Activated CD4-positive, alpha-beta T cell treated with anti-CD3 and anti-CD28 coated beads for 4 hours (primary cell): ENCODE measurements at places on chromosomes 11 and 22.

GRCh38 chr11:120912504-120912903 lies 111.4 kb upstream of the TBCEL start:
- DNase-seq, result no peak

GRCh38 chr11:111961389-111962300 lies 24.5 kb downstream of the DIXDC1 start:
- no peak for DNase-seq

GRCh38 chr22:20531404-20532201 lies 24.2 kb downstream of the MED15 start:
- DNase-seq, result no peak

GRCh38 chr11:12915093-12915492 lies 94.0 kb upstream of the RASSF10 start:
- DNase-seq, result no peak

DNA sequence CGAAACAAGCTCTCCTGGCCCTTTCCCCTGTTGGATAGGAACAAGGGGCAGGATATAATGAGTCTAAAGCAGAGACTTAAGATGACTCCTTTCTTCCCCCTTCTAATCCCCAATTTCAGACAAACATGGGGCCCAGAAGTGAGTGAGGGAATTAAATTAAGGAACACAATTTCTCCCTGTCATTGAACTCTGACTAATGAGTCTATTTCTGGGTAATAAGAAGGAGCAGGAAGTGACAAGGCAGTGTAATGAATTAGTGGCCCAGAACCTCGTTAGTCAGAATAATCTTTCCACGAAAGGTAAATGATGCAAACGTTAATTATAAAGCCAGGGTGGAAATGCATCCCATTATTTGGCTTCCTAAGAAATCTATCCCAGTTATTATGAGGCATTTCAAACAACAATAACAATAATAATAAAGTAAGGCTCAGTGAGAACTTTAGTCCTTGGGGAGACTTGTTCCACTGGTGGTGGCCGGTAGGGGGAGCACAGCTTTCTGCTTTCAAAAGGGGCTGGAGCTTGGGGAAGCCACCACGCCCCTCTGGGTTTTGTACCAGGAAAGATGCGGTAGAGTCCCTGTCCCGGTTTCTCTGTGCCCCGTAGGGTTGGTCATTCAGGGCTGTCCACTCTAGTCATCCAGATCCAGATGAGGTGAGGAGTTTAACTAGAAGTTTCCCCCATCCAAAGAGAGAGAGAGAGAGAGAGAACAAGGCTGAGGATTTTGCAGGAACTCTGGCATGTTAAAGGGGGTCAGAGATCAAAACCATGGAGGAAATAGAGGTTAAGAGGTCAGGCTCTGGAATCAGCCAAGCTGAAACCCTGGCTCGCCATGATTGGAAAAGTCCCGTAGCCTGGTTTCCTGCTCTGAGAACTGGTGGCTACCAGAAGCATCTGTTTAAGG lies 298.3 kb downstream of the NTM start:
- no peak for DNase-seq

DNA sequence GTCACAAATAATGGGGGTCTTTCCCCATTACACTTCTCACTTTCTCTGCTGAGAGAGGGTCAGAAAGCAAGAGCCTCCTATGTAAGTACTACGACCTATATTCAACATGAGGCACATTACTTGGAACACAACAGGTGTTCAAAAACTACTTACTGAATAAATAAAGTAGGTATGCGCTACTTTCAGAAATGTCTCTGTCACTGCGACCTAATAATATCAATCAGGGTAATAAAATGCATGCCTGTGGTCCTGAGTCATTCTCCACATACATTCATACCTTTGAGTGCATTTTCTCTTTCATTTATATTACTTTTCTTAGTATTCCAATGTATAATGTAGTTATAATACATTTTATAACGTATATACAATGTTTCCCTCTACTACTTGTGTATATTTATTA lies 838.9 kb downstream of the DLG2 start:
- no peak for DNase-seq

DNA sequence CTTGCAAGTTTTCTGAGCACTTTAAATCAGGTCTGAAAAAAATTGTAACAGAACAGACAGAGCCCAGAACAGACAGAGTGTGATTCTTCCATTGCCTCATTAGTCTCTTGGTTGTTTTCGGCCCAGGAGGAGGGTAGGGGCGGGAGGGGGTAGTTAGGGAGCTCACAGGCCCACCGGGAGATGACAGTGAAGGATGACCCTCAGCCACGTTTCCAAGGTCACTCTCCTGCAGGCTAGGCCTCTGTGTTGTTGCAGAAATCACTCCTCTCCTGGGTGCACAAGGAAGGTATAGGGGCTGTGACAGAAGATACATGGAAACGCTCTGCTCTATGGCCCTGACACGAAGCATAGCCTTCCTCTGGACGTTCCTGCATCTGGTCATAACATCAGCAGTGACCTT lies 69.3 kb downstream of the ABTB2 start:
- no peak for DNase-seq

DNA sequence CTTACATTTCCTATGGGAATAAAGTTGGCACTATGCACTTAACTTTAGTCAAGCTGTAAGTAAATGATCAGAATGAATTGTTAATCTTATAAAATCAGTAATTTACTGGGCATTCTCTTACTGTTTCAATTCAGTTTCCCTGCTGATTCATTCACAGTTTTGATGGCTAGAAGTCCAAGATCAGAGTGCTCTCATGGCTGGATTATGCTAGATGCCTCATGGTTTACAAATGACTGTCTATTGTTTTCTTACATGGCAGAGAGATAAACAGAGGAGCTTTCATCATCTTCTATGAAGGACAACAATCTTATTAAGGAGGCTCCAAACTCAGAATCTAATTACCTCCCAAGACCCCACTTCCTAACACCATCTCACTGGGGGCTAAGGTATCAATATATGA lies 135.1 kb upstream of the CARD18 start:
- no peak for DNase-seq

- no peak for DNase-seq
Measured at GRCh38 chr11:125112208-125112604, 780 bp upstream of the TMEM218 start.

DNA sequence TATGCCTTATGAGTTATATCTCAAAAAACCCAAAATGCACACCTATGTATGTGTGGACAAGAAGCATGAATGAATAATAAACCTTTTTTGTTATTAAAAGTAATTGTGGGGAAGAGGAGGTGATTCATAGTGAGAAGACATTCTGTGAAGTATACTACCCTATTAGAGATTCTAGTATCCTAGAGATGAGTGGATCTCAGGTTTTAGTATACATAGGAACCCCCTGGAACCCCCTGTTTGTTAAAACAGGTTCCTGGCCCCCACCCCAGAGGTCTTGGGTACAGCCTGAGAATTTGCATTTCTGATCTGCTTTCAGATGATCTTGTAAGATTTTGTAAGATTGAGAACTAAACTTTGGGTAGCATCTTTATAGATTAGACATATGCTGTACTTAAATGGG lies 17.5 kb downstream of the NUCB2 start:
- no peak for DNase-seq

DNA sequence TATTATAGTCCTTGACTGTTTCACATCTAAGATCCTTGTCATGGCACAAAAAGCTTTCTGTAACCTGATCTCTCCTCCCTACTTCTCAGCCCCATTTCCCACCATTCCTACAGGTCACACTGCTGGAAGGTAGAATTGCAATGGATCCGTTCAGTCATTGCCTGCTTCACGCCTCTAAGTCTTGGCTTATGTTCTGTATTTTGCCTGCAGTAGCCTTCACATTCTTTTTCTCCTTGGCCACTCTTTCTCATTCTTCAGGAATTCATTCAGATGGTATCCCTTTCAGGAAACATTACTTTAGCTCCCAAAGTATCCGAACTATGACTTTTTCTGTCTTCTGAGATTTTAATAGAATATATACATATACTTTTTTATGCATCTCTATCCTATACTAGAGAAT lies 731.5 kb downstream of the NTM start:
- no peak for DNase-seq

DNA sequence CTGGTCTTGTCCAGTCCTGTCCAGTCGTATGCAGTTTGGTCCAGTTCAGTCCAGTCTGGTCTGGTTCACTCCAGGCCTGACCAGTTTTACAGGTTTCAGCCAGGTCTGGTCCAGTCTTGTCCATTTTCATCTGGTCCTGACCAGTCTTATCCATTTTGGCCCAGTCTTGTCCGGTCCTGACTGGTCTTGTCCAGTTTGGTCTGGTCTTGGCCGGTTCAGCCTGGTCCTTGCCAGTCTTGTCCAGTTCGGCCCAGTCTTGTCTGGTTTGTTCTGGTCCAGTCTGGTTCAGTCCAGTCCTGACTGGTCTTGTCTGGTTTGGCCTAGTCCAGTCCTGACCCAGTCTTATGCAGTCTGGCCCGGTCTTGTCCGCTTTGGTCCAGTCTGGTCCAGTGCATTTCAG lies 380.2 kb downstream of the OR4C45 start:
- DNase-seq, result no peak

GRCh38 chr11:47969401-47969800 lies 11.0 kb upstream of the PTPRJ start:
- no peak for DNase-seq

GRCh38 chr22:49736538-49736937 lies 91.1 kb downstream of the BRD1 start:
- DNase-seq, result no peak
